ENCODE measurements at places on chromosomes 11 and 22.

GRCh38 chr11:110509472-110509871, 79.7 kb downstream of the FDX1 start:
- no peak for DNase-seq

GRCh38 chr11:95088946-95089619, 563 bp upstream of the ENDOD1 start:
- DNase-seq, result no peak

- no peak for DNase-seq
Observed at GRCh38 chr11:132093536-132094259, 723.3 kb downstream of the NTM start.

- DNase-seq, result no peak
Observed at GRCh38 chr11:69073469-69073868, 24.7 kb downstream of the TPCN2 start.

GRCh38 chr11:66437979-66438503, 607 bp downstream of the MRPL11 start:
- DNase-seq, result no peak

- DNase-seq, result no peak
Observed at GRCh38 chr11:86301742-86302091, 323 bp upstream of the HIKESHI start.

DNA sequence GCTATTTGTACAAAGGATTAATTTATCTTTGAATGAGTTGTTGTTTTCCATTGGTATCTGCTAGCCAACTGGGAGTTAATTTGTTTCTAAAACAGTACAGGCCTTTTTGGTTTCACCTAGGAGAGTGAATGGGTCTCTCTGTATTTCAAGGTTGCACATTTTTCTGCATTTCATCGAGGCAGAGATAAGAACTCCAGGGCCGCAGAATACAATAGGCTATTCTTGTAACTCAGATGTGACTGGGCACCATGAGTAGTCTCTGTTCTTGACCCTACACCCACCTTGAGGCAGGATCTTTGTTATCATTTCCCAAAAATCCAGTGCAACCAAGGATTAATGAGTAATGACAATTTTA, 51.7 kb upstream of the OR9Q1 start:
- no peak for DNase-seq

- DNase-seq, result no peak
Observed at GRCh38 chr22:30821863-30822215, 127.2 kb downstream of the OSBP2 start.

DNA sequence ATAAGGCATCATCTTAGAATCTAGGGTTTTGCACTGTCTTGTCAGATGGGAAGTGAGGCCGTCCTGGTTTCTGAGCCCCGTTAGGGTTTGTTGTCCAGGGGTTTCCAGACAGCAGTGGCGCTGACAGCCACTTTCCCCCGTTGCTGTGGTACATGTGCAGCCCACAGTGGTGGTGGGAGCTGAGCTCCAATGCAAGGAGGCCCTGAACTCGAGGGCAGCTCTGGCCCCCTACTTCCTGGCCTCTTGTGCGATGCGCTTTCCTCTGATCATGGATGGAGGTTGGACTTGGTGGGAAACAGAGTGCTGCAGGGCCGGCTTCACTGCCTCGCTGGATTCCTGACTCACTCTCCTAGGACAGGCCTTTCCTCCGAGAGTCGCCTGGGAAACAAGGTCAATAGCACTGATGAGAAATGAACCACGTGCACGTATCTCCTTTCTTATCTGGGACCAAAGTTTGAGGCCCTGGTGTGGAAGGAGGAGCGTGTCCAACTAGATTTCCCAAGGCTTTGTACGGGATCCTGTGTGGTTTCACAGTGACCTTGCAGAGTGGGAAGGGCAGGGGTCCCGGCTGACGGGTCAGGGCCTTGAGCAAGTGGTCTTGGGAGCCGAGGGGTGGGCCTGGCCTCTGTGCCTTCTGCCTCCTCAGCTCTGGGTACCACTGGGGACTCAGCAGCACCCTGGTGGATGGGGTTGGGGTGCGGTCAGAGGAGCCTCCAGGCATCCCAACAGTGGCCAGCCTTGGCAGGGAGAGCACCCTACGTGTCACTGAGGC, 3.7 kb downstream of the PHRF1 start:
- DNase-seq, result no peak

GRCh38 chr11:45181193-45181888, 34.9 kb downstream of the PRDM11 start:
- no peak for DNase-seq
